Stimulated activated CD8-positive, alpha-beta memory T cell treated with anti-CD3 and anti-CD28 coated beads, Interleukin-4, amount 100 ng/mL, for 4 hours (primary cell): ENCODE measurements at places on chromosomes 5 and 9.

DNA sequence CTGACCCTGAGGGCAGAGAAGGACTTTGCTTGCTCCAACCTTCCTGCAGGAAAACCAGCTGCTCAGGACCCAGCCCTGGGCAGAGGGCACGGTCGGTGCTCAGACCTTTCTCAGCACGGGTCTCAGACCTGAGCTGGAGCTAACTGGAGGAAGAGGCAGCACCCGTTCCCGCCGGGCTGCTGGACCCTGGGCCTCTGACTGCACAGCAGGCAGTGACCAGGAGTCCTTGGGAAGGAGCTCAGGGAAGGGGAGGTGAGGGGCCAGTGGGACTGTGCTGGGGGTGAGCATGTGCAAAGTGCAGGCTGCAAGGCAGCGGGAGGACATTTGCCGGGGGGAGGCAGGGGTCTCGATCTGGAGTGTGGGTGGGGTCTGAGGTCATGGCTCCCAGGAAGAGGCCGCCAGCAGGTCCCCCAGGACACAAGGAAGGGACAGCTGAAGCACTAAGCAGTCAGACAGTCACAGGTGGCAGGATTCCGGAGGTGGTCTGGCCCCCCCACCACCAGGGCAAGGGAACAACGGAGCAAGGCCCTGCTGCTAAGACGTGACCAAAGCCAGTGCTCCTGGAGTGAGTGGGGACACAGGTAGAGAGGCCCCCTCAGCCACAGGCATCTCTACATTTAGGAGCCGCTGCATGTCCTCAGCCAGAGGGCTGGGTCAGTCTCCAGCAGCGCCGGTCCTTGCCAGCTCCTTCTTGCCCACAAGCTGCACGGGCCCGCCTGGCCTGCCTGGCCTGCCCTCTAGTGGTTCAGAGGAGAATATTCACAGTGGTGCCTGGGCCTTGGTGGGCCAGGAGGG is 4.8 kb upstream of the DPM2 start:
- no peak for DNase-seq

DNA sequence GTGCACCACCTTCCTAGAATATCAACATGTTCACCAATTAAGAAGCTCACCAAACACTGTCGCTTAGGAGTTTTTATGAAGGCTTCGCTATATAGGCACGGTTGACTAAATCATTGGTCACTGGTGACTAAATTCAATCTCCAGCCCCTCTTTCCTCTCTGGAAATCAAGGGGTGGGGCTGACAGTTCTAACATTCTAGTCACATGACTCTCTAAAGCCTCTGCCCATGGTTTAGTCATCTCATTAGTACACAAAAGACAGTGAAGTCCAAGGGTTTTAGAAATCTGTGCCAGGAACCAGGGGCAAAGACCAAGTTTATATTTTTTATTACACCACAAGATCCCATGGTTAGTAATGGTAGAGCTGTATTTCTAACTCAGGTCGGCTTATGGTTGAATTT is 243.2 kb downstream of the ELAVL2 start:
- DNase-seq, result no peak

DNA sequence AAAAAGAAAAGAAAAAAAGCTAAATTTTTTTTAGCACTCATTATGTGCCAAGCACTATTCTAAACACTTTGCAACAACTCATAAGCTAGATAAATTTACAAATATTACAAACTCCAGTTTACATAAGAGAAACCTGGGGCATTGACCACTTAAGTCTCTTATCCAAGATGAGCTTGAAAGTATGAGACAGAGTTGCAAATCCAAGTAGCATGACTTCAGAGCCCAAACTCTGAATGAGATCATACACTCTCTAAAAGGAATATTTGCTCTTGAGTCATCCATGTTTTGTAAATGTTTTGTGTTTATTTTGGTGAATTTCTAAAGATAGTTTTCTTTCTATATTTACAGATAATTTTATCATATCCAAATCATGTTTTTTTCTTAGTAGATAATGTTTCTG is 4.0 kb upstream of the SHOC1 start:
- DNase-seq, result no peak

GRCh38 chr9:109910671-109911518 is 130.9 kb downstream of the PALM2AKAP2 start:
- no peak for DNase-seq

DNA sequence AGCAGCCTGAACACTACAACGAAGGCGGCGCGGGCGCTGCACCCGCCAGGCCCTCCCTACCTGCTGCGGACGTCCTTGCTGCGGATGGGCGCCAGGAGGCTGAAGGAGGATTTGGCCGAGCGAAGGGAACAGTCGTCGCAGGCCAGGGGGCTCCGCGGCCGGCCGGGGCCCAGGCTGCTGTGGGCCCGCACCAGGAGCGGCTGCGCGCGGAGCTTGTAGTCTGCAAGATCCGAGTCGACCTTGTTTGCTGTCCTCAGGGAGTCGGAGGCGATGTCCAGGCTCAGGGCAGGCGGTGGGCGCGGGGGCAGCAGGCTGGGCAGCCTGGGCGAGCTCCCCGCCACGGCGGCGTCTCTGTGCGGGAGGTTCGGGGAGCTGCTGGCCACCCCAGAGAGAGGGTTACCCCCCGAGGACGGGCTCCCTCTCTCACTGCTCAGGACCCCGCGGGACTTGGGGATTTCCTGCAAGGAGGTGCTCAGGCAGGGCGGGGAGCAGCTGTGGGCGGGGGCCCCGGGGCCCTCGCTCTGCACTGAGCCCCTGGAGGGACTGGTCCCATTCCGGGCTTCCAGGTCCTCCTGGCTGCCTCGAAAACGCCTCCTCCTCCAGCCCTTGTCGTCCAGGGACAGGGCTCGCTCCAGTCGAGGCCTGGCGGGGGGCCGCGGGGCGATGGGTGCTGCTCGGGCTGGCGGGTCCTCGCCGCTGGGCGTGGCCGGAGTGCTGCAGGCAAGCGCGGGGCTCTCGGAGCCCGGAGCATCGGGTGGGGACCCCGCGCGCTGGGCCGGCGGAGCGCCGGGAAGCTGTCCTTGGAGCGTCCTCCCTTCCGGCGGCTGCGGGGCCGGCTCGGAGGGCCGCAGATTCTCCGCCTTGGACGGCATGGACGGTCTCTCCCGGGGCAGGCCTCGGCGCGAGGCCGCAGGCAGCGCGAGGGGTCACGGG is 831 bp downstream of the INPP5E start:
- peak; percentile 29 for DNase-seq

GRCh38 chr5:172788771-172789686 is 18.0 kb upstream of the DUSP1 start:
- no peak for DNase-seq

DNA sequence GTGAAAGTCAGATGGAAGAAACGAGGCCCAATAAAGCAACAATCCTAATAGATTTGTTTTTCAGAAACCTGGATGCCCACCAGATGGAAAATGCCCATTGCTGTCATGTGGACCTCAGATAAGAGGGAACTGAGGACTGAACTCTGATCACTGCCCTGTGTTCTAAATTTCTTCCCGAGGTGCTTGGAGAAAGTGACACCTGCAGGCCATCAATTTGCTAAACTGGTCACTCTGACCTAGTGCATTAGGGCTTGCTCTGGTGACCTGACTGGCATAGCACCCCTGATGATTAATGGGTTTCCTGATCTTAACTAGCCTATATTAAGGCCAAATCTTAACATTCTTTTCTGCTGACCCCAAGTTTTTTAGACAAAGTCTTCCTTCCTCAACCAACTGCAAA is 32.4 kb upstream of the VDAC1 start:
- DNase-seq, result no peak

DNA sequence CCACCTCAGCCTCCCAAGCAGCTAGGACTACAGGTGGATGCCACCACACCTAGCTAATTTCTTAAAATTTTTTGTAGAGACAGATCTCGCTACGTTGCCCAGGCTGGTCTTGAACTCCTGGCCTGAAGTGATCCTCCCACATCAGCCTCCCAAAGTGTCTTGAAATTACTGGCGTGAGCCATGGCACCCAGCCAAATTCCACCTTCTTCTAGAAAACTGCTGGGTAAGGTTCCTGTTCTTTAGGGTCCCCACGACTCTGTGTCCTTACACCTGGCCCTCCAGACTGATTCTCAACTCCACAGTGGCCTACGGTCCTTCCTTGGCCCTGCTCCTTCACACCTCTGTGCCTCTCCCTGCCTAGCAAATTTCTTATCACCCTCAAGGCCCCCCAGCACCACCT is 1.9 kb downstream of the MAPK9 start:
- no peak for DNase-seq

GRCh38 chr9:28868228-28868990 is 1295.1 kb upstream of the C9orf72 start:
- DNase-seq, result no peak

- no peak for DNase-seq
Measured at GRCh38 chr9:101480386-101480785, 44.8 kb upstream of the ALDOB start.

GRCh38 chr9:4979239-4979638 is 5.8 kb upstream of the JAK2 start:
- no peak for DNase-seq

DNA sequence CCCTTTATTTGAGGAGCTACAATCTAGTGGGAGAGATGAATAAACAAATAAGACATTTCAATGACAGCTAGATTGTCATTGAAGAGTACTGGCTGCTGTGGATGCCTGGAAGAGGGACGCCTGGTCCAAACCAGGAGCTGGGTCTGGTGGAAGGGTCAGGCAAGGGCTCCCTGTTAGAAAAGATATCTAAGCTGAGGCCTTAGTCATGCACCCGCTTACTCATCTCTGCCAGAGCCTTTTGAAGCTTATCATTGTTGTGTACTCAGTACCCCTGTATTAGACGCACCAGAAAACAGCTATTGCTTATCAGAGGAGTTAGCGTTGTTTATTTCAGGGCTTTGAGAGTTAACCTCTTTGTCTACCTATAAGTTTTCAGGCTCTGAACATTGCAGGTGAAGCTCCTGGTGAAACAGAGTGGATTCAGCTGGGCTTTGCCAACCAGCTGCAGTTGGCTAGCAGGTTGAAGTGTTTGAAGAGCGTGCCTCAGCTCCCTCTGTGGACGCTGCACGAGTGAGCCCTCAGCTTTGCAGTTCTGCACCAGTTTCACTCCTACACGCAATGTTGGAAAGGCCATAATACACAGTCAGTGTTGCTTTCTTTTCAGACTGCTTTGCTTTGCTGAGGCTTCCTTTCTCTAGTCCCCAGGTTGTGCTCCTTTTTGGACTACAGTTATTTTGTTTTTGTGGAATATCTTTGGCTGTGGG is 5.6 kb upstream of the GPR151 start:
- no peak for DNase-seq

GRCh38 chr5:57010786-57011185 is 58.9 kb upstream of the MIER3 start:
- DNase-seq, result no peak

DNA sequence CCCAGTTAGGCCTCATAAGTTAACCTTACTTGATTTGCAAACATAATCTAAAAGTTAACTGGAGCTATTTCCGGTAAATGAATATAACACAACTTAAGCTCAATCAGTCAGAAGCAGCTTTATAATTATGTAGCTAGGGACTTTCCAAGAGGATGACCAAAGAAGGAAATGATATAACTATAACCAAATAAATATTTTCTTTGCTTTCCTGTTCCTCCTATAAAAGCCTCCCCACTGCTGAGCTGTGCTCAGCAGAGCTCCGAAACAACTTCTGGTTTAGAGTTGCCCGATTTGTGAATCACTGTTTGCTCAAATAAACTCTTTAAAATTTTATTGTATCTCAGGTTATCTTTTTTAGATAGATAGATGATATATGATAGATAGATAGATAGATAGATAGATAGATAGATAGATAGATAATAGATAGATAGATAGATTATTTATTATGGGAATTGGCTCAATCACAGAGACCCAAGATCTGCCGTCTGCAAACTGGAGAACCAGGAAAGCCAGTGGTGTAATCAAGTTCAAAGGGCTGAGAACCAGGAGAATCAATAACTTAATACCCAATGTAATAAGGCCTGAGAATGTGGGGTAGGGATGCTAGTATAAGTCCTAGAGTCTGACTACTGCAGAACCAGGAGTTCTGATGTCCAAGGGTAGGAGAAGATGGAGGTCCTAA is 19.3 kb upstream of the TMEM161B start:
- no peak for DNase-seq

- no peak for DNase-seq
Measured at GRCh38 chr5:97231025-97231636, 48.1 kb upstream of the RIOK2 start.

- no peak for DNase-seq
Measured at GRCh38 chr5:75042522-75042921, 9.8 kb downstream of the GCNT4 start.

GRCh38 chr5:43561356-43561755 is 4.5 kb upstream of the PAIP1 start:
- no peak for DNase-seq

- no peak for DNase-seq
Measured at GRCh38 chr9:106478312-106478711, 384.7 kb upstream of the ZNF462 start.

- no peak for DNase-seq
Measured at GRCh38 chr5:6450319-6450833, 1.7 kb downstream of the UBE2QL1 start.

GRCh38 chr5:135490245-135491037 is 38.3 kb upstream of the TIFAB start:
- DNase-seq, result no peak

GRCh38 chr5:135057233-135057632 is 23.2 kb upstream of the PITX1 start:
- no peak for DNase-seq

GRCh38 chr9:105884416-105884815 is 190.1 kb downstream of the TMEM38B start:
- DNase-seq, result no peak

- no peak for DNase-seq
Measured at GRCh38 chr9:120677965-120678364, 36.3 kb downstream of the MEGF9 start.

GRCh38 chr5:163189023-163189553 is 248.3 kb upstream of the CCNG1 start:
- no peak for DNase-seq

- DNase-seq, result no peak
Measured at GRCh38 chr9:132591751-132592314, 9.4 kb downstream of the BARHL1 start.

DNA sequence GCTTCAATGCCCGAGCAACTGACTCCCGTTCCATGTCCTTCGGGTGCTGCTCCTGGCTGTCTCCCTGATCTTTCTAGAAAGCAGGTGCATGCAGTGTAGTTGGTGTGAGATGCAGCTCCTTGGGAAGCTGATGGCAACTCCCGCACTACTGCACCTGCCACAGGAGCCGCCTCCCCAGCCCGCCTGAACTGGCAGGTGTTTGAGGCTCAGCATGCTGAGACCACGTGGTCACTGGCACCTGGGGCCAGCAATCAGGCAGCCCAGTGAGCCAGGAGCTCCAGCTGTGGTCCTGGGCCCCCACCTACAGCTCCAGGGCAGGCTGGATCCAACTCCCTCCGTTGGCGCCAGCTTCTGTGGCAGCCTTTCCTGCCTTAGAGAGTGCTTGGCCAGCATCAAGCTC is 111.5 kb downstream of the ICE1 start:
- no peak for DNase-seq
